ENCODE measurements at places on chromosomes 4 and X.

DNA sequence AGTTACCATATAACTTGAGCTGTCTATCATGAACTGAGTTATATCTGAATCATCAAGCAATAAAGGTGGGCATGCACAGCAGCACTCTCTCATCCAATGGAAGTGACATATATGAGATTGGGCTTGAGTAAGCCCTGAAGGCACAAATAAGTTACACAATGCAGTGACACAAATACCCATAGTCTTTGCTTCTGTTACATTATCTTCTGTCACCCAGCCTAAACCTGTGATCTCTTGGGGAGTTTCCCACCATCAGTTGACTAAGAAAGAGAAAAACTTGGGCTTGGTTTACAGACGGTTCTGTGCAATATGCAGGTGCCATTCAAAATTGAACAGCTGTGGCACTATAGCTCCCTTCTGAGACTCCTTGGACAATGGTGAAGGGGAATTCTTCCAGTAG lies 138.8 kb upstream of the IL15 start:
- DNase-seq: no peak

- no peak for DNase-seq
Measured at GRCh38 chr4:117949621-117950020, 84.7 kb upstream of the NDST3 start.

- no peak for DNase-seq
Measured at GRCh38 chr4:94782707-94783106, 25.0 kb downstream of the BMPR1B start.

DNA sequence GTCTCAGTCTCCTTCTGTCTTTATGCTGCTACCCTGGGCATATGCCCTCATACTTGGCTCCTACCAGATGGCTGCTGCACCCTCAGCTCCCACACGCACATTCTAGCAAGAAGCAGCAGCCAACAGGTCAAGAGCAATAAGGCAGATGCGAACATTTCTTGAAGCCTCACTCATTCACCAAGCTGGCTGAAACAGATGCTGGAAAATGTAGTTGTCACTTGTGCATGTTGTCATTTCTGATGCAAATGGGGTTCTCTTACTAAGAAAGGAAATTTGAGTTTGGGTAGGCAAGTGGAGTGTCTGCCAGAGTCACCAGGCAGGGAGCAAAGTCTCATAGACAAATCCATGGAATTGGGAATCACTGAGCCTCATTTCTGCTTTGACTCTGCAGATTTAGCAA lies 57.4 kb upstream of the SORBS2 start:
- no peak for DNase-seq

- DNase-seq: no peak
Measured at GRCh38 chrX:41921492-41922430, 1.6 kb downstream of the CASK start.

DNA sequence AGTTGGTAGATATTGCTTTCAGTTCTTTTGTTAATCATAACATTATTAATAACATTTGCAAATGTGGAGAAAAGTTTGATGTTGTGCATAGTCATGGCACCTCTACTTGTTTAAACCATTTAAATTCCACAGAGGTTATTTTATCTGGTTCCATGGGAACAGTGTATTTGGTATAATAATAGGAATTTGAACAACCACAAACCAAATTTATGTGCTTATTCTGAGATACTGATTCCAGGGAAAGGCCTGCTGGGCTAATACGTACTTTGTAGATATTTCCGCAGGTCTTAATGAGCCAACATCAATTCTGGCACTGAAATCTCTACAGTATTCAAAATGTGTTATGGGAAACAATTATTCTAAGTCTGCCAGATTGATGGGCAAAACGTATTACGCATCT lies 319.0 kb downstream of the DKK2 start:
- DNase-seq: no peak

DNA sequence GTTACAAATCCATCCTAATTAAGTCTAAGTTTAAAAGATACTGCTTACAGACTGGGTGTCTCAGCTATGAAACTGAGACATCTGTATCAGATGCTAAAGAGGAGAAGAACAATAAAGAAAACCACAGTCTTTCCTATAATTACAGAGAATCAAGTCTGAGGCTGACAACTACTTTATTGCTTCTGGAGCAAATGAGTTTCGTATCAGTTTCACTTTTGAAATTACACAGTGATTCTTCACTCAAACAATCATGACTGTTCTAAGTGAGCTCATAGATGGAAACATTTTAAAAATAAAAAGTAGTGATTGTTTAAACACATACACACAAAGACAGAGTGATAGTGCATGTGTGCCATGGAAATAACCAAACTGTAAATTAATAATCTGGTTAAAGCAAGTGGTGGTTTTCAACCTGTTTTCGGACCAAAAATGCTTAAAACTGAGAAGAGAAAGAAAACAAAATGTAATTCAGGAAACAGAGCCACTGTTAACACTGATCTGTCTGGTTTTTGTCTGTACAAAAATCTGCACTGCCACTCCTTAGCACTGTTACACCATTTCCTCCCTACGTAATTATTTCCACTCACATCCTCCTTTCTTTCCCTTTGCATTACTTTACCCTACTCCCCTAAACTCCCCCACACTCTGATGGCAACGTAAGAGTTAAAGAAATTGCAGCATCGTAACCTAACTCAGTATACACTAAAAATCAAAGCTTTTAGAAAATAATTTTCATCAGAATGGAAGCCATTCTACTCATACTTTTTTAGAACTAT lies 12.5 kb downstream of the RFC1 start:
- DNase-seq: no peak

DNA sequence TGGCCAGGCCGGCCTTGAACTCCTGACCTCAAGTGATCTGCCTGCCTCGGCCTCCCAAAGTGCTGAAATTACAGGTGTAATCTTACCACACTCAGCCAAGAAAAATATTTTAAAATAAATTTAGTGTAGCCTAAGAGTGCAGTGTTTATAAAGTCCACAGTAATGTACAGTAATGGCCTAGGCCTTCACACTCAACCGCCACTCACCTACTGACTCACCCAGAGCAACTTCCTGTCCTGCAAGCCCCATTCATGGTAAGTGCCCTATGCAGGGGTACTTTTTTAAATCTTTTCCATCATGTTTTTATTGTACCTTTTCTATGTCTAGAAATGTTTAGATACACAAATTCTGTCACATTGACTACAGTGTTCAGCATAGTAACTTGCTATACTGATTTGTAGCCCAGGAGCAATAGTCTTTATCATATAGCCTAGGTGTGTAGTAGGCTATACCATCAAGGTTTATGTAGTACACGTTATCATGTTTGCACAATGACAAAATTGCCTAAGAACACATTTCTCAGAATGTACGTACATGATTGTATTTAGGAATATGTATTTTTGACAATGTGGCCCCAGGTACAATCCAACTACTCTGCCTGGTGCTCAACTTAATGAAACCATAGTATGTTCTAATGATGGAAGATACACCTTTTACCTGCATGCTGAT lies 455.2 kb downstream of the PCDH7 start:
- DNase-seq: no peak

- no peak for DNase-seq
Measured at GRCh38 chr4:52998413-52998812, 136.3 kb downstream of the RASL11B start.

DNA sequence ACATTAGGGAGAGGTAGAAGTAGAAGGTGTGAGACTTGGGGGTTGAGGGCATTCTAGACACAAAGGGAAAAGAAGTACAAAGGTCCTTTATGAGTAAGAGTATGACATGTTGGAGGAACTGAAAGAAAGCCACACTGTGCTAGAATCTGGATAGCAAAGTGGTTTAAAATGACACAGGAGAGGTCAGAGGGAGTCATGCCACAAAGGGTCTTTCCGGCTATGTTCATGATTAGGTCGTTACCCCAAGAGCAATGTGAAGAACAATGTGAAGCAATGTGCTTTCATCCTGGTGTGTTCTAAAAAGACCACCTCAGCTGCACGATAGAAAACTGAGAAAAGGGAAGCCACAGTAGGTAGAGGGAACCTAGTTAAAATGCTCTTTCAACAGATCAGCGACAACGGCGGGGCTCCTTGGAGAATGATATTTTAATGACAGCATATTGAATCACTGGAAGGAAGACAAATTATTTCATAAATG lies 29.2 kb downstream of the SMIM14 start:
- no peak for DNase-seq

DNA sequence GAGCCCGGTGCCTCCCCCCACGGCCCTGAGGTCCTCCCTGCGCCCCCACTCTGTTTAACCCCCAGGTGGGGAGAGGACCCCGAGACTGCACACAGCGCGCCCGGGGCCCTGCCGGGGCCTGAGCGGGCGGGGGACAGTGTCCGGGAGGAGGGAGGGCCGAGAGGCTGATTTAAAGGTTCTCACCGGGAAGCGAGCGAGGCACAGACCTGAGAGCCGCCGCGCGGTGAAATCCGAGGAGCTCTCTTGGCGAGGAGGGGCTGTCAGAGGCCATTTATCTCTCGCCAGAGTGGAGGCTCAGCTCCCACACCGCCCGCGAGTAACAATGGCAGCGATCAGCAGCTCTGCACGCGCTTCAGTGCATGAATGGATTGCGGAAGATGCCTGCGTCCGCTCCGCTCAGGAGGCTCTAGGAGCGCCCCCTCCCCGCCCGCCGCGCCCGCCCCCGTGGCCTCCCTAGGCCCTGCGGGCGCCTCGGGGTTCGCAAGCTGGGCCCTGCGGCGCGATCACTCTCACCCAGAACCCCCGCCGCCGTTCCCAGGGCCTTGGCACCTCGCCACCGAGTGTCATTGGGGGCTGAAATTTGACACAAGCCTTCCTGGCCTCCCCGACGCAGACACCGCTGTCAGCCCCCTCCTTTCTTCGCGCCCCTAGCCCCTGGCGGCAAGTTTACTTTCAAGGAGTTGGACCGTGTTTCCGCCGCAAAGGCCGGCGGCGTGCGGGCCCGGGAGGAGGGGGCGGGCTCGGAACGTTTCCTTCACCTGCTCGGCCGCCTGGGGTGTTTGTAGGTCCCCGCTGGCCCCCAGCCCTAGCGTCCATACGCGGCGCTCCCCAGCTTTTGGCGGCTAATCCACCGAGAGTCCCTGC lies 48.7 kb upstream of the BCOR start:
- DNase-seq: no peak

GRCh38 chr4:106238820-106239420 lies 77.1 kb downstream of the TBCK start:
- DNase-seq: no peak

DNA sequence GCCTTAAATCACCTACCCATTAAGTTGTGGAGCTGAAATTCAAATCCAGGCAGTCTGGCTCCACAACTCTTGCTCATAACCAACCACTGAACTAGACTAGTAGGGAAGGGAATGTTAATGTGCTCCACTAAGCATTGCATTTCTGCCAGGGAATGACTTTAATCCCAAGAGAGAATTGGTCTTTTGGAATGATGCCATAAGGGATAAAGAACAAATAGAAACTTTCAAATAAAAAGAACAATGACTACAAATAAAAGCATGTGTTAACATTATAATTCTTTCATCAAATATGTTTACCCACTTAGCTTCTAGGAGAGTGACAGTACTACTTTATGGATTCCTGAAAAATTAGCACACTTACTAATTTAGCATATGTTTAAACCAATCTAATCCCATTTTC lies 905.9 kb downstream of the CENPC start:
- no peak for DNase-seq

GRCh38 chrX:121571333-121571732 lies 523.9 kb downstream of the GLUD2 start:
- no peak for DNase-seq

GRCh38 chr4:138961664-138962063 lies 53.9 kb upstream of the NOCT start:
- no peak for DNase-seq

GRCh38 chr4:10529291-10530136 lies 72.3 kb upstream of the ZNF518B start:
- DNase-seq: no peak

DNA sequence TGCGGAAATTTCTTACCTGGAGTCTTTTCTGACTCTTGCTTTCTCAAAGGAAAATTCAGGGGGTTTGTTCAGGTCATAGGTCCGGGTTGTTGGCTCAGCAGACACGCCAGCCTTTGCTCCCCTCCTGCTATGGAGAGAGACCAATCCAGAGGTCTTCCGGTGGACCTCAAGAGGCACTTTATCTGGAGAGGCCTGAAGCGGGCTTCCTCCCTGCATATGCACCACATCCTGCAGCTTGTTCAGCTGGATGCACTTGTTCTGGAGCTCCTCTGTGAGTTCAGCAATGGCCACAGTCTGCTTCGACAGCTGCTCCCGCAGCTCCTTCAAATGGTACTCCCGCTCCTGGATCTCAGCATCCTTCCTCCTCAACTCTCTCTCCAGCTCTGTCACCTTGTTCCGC lies 10.5 kb downstream of the PRKG2 start:
- DNase-seq: no peak

- DNase-seq: no peak
Measured at GRCh38 chr4:101032541-101032940, 314.8 kb downstream of the PPP3CA start.

DNA sequence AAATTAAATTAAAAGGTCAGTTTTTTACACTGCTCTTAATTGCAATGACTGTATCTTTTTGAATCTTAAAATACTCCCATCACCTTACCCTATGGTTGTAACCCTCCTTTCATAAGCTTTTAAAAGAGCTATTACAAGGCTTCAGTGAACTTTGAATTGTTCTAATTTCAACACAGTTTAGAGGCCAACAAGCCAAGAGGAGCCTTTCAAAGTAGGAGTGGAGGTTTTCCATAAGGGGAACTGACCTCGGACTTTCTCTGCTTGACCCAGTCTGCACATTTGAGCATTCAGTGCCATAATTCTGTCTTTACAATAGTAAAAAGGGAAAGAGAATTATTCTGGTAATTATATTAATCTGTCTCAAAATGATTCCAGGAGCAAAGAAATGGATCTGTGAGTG lies 98.9 kb downstream of the PARM1 start:
- no peak for DNase-seq

DNA sequence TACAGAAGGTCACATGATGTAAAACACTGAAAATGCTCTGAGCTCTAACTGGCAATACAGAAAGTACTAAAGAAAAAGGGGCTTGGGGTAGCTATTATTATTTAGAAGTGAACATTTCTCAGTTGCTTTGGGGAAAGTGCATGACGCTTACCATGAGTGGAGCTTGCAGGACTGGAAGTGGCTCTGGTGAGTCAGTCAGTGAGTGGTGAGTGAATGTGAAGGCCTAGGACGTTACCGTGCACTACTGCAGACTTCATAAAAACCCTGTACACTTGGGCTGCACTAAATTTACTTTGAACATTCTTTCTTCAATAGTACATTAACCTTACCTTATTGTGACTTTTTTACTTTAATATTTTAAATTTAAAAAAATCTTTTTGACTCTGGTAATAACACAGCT lies 89.3 kb upstream of the ENPP6 start:
- DNase-seq: no peak

DNA sequence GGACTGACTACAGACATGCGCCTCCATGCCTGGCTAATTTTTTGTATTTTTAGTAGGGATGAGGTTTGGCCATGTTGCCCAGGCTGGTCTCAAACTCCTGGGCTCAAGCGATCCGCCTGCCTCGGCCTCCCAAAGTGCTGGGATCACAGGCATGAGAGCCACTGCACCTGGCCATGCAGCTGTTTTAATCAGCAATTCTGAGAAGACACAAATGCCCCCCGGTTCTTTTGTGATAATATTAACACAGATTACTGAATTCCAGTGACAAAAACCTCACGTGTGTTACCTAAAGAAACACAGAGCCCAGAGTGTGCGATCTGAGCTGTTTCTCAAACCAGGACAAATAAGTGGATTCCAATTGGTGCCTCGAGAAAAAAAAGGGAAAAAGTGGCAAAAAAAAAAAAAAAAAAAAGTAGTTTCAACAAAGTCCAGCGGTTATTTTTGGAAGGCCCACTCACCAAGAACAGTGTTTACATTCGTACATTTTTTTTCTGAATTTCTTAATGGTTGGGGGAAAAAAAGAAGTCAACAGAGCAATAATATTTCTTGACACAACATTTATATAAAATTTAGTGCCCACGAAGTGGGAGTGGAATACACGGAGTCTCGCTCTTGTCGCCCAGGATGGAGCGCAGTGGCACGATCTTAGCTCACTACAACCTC lies 17.2 kb downstream of the DHRSX start:
- DNase-seq: no peak

All from stimulated activated CD8-positive, alpha-beta memory T cell treated with anti-CD3 and anti-CD28 coated beads, Interleukin-2, amount 100 ng/mL, for 48 hours (primary cell).